ENCODE measurements at places on chromosomes 1 and 21.
A peak's percentile ranks its signal among the peaks of the same experiment; 100 is the strongest.

- no peaks in the 10 kb centered on the region for H3K27me3 ChIP-seq
- H3K36me3 ChIP-seq = peaks cover 70% of the 10 kb centered on the region
- no peak for DNase-seq
- peak overlapping the region; percentile 28 for H3K27ac ChIP-seq
- peak overlapping the region; percentile 29 for H3K4me3 ChIP-seq
Observed at GRCh38 chr1:151984313-151984956, 9.2 kb downstream of the S100A10 start.

DNA sequence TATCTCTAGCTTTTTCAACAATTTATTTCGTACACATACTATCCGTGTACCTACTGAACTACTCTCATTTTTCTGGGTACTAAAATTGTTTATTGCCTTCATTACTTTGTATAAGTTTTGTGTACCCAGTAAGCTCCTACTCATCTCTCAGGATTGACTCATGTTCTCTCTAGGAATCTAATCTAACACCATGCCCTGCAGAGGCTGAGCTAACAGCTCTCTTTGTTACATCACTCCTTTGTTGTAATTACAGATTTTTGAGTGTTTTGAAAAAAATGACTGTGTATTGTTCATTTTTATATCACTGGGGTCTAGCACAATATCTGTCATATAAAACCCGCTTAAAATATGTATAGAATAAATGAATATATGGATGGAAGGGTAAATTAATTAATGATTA lies 167.1 kb downstream of the ATP6V1G3 start:
- H3K36me3 ChIP-seq = no peaks in the 10 kb centered on the region
- H3K4me1 ChIP-seq = no peaks in the 10 kb centered on the region
- no peak for DNase-seq
- no peaks in the 10 kb centered on the region for H3K27me3 ChIP-seq

DNA sequence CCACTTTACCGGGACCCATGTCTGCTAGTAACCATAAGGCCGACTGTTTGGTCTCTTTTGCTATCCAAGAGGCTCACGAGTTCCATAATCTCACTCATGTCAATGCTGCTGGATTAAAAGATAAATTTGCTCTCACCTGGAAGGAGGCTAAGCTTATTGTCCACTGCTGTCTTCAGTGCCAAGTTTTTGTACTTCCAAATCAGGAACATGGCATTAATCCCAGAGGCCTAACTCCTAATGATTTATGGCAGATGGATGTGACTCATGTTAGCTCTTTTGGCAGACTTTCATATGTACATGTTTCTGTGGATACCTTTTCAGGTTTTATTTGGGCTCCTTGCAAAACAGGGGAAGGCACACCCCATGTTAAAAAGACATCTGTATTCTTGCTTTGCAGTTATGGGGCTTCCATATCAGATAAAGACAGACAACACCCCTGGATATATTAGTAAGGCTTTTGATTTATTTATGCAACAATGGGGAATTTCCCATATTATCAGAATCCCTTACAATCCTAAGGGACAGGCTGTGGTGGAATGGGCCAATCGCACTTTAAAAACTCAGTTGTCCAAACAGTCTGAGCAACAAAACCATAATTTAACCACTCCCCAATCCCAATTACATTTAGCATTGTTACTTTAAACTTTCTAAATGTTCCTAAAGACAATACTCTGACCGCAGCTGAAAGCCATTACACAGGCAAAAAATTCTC lies 162.7 kb downstream of the IER5 start:
- H3K27ac ChIP-seq = no peak overlapping the region
- H3K4me1 ChIP-seq = no peaks in the 10 kb centered on the region
- DNase-seq = no peak

DNA sequence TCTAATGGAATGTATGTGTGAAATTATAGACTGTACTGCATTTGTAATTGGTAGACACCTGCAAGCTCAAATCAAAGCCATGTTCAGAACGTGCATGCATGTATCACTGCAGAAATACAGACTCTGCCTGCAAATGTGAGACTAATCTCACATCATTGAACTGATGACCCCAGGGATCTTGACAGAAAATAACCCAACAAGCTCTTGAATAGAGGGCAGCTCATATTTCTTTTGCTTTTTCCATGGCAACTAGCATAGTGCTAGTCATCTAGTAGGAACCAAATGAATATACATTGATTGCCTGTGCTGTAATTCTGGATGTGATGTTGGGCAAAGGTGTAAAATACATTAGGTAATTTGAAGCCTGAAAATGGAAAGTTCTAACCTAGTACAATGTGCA lies 62.4 kb downstream of the PTPRC start:
- H3K4me3 ChIP-seq = peak overlapping the region; percentile 22
- H3K27ac ChIP-seq = peak overlapping the region; percentile 58
- H3K27me3 ChIP-seq = no peaks in the 10 kb centered on the region
- DNase-seq = no peak
- H3K4me1 ChIP-seq = peaks cover 38% of the 10 kb centered on the region

DNA sequence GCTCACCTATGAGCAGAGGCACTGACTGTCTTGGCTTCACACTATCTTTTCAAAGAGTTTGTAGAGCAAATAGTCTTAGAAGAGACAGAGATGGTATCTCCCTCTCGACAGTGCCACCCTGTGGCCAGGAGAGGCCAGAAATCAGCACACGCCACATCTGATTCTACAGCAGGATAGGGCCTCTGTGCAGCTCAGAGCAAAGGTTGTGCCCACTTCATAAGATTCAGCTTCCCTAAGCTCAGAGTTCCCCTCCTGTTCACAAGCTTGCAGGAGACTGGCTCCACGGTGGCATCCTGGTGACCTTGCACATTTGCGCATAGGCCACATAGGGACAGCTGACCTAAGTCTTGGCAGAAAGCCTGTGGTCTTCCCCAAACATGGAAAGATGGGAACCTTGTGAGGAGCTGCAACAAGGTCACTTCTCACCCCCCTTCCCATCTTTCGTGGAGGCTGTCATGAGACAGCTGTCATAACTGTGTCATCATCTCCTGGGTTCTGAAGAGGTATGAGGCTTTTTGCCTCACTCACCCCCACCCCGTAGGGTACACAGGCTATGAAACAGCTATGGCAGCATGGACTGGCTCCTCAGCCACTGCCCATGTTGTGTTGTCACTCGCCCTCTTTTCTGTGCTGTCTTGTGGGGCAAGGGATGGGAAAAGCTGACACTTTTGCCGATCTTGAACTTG lies 3.0 kb downstream of the ITLN2 start:
- no peak overlapping the region for H3K27ac ChIP-seq
- H3K4me3 ChIP-seq = no peak overlapping the region
- peaks cover 3% of the 10 kb centered on the region for H3K4me1 ChIP-seq
- DNase-seq = peak; percentile 82

- H3K4me3 ChIP-seq = no peak overlapping the region
Observed at GRCh38 chr1:108830119-108831008, 26.5 kb downstream of the AKNAD1 start.

All from CD4-positive, CD25-positive, alpha-beta regulatory T cell (primary cell).